ENCODE measurements at places on chromosomes 16 and 17.

GRCh38 chr17:80465327-80465974 lies 11.0 kb downstream of the NPTX1 start:
- DNase-seq: no peak

GRCh38 chr17:37318931-37319594 lies 56.7 kb upstream of the C17orf78 start:
- DNase-seq: peak; percentile 5

DNA sequence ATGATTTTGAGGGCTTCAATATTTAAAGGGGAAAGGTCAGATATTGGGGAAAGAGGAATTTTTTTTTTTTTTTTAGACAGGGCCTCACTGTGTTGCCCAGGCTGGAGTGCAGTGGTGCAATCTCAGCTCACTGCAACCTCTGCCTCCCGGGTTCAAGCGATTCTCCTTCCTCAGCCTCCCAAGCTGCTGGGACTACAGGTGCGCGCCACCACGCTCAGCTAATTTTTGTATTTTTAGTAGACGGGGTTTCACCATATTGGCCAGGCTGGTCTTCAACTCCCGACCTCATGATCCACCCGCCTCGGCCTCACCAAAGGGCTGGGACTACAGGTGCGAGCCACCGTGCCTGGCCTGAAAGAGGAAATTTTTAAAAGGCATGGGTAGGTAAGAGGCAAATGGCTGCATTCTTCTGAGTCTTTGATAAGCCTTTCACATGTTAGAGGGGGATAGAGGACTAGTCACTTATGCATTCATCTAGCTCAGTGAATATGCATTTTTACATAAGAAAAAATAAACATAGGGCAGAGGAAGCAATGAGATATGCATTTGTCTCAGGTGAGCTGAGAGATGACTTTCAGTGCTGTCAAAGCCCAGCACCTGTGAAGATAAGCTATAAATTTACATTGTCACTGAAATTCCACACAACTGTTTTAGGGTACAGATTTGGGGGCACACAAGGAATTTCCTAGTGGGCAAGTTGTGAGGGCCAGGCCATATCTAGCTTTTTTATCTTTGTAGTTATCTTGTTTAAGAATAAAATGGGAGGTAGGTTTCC lies 1.1 kb upstream of the FCSK start:
- DNase-seq: no peak

GRCh38 chr17:35795007-35795870 lies at the start of gene MMP28:
Gene MMP28 (minus strand): TSS chr17:35795641. CDS start chr17:35795377, 264 bp downstream.
- no peak for DNase-seq

- no peak for DNase-seq
Observed at GRCh38 chr16:55529018-55529417, 20.1 kb downstream of the LPCAT2 start.

DNA sequence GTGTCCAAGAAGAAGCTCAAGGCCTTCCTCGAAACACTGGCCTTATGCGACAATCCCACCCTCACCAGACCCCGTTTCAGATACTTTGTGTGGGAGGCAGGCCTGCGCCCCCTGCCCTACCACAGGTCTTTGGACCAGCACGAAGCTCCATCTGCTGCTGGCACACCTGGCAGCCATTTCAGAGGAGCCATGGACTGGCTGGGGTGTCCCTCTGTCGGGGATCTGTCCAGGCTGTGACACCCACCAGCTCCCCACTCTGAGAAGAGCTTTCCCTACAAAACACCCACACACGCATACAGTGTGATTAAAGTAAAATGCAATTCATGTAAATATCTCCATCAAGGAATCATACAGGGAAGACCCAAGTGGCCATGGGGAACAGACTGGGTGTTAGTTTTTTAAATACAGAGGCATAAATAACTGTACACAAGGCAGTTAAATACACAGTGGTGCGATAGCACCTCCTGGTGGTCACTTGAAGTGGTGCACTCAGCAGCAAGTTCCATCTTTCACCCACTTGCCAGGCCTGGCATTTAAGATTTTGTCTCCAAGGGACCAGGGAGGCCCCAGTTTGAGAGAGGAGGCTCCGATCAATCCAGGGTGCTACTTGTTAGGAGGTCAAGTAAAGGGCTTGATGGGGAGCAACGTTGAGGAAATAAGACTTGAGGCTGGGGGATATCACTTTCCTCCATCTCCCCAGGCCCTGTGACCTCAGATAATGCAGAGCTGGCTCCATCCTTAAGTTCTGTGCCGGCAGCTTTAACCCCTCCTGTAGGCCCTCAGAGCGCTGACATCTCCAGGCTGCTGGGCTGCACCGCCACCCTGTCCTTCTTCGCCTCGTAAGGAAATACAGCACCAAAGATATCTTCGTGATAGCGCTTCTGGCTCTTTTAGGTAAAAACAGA lies 43.6 kb downstream of the NOS2 start:
- peak; percentile 33 for DNase-seq

DNA sequence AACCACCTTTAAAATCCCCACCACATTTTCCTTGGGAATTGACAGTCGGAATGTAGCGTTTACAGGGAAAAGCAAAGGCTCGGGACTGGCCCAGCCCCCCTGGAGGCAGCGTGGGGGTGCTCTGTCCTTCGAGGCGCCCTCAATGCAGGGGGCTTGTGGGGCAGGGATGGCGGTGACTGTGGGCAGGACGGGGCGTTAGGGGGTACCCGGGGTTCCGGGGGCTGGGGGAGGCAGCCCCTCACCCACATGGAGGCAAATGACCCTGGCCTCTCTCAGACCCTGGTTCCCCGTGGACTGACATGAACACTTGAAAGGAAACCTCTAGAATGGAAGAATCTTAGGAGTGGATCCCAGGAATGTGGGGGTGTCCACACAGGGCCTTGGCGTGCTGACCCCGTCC lies 78.4 kb upstream of the GNG13 start:
- DNase-seq: no peak

DNA sequence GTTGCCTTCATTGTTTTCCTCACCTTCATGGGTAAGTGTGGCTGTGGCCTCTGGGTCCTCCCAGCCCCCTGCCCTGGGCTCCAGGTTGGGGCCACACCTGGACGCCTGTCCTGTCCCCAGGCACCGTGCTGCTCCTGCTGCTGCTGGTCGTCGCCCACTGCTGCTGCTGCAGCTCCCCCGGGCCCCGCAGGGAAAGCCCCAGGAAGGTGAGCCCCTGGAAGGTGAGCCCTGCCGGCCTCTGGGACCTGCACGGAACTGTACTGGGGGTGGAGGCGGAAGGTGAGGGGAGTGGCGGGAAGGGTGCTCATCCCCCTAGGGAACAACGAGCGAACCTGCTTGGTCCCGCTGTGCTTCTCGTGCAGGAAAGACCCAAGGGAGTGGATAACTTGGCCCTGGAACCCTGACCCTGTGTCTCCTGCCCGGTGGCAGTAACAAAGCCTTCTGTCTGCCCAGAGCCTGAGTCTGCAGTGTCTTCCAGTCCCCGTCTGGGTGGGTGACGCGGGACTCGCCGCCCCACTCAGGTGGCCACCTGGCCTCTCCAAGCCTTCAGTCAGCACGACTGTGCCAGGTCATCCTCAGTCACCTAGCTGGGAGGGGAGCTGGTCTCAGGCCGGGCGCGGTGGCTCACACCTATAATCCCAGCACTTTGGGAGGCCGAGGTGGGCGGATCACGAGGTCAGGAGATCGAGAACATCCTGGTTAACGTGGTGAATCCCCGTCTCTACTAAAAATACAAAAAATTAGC lies 831 bp downstream of the SMIM22 start:
- DNase-seq: no peak

GRCh38 chr17:30570596-30571265 lies 93.5 kb downstream of the GOSR1 start:
- DNase-seq: no peak

DNA sequence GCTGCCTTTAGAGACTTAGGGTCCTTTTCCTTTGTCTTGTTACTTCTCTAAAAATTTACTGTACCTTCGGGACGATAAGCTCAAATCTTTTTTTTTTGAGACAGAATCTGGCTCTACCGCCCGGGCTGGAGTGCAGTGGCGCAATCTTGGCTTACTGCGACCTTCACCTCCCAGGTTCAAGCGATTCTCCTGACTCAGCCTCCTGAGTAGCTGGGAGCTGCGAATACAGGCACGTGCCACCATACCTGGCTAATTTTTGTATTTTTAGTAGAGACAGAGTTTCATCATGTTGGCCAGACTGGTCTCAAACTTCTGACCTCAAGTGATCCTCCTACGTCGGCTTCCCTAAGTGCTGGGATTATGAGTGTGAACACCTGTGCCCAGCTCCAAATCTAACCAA lies 7.4 kb downstream of the RAD51C start:
- no peak for DNase-seq

GRCh38 chr17:75810216-75810615 lies 25.6 kb downstream of the UNK start:
- no peak for DNase-seq

DNA sequence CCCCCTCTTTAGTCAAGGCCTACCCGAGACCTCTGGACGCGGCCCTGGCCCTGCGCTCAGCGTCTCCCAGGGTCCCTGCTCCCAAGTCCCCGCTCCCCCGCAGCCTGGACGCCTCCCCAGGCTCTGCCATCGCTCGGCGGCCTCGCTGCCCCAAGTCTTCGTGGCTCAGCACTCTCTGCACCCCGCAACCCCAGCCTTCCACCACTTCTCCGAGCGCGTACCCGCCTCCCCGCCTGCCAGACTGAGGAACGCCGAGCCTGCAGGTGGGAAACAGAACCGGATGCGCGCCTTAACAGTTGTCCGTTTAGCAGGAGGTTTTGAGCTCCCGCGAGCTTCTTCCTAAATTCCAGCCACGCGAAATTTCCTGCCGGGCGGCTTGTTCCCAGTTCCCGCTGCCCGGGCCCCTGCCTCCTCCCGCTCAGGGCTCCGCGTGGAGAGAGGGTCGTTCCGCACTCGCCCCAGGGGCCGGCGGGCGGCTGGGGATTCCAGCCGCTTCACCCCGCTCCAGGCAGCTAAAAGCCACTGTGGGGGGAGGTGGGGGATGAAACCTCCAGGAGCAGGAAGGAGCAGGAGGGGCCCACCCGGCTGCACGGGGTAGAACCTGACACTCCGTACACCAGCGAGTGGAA lies 87.7 kb downstream of the KCNJ12 start:
- no peak for DNase-seq

DNA sequence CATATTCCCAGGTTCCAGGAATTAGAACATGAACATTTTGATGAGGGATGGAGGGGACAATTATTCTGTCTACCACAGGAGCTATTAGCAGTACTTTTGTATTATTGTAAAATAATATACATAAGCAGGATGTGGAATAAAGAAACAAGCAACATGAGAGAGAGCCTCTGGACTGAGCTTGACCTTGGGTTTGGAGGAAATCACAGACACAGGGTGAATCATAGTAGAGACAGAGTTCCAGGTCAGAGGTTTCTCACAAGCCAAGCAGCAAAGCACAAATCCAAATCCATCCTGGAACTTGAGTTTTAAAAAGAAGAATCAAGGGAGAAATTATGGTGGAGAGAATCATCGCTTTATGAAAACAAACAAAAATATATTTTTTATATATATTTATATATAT lies 5.1 kb downstream of the KRT31 start:
- DNase-seq: no peak

DNA sequence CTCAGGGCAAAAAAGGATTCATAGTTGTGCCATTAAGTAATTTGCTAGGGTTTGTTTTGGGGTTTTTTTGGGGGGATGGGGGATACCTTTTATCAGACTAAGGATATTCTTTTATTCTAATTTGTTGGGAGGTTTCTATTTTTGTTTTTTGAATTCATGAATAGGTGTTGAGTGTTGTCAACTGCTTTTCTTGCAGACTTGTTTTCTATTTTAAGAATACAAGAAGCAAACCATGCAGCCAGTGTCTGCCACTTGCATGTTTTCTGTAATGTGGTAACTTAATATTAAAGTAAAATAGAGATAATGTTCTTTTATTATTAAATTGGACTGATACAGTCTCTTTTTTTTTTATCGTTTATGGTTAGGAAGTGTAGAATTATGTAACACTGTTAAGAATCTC lies 49.5 kb downstream of the NFATC3 start:
- DNase-seq: no peak

- DNase-seq: no peak
Observed at GRCh38 chr17:40095351-40095943, 4.9 kb downstream of the NR1D1 start.

GRCh38 chr16:3761375-3762106 lies 44.2 kb upstream of the TRAP1 start:
- DNase-seq: no peak
